ENCODE measurements at places on chromosomes 6 and 20.

- no peak for DNase-seq
These were observed 69.9 kb downstream of the MRPL14 start for GRCh38 chr6:44057238-44057930.

- DNase-seq = no peak
These were observed 253.6 kb upstream of the EXOC2 start for GRCh38 chr6:946546-946945.

- DNase-seq = no peak
These were observed 790.2 kb downstream of the DHX35 start for GRCh38 chr20:39752262-39752876.

DNA sequence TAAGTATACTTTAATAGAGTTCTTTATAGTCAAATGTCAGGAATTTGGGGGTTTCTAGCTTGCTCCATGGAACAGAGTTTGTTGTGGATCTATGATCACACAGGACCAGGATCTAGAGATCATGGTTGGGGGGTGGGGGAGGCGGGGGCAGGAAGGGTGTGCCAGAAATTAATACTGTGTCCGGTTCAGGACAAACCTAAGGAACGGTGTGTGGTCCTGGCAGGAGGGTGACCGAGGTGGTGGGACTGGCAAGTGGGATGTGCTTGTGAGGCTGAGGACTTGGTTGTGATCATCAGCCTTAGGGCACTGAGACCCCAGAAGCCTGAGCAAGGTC, 27.9 kb downstream of the GSTA3 start:
- no peak for DNase-seq

- no peak for DNase-seq
These were observed 85.3 kb downstream of the NKAIN2 start for GRCh38 chr6:123888771-123889513.

DNA sequence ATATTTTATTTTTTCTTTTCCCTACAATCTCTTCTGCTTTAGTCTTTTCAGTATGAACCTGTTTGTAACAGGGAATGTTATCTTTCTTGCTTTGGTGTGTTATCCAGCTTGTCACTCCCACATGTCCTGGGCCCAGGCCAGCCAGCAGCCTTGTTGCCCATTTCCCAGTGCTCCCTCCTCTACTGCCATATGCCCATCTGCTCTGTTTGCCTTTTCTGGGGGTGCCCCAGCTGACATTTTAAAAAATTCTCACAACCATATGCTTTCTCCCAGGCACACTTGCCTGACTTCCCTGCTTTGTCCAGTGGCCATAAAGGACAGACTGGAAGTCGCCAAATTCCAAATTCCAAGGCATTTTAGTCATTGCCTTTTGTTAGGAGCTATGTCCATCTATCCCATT, 23.6 kb upstream of the LMBRD1 start:
- no peak for DNase-seq

DNA sequence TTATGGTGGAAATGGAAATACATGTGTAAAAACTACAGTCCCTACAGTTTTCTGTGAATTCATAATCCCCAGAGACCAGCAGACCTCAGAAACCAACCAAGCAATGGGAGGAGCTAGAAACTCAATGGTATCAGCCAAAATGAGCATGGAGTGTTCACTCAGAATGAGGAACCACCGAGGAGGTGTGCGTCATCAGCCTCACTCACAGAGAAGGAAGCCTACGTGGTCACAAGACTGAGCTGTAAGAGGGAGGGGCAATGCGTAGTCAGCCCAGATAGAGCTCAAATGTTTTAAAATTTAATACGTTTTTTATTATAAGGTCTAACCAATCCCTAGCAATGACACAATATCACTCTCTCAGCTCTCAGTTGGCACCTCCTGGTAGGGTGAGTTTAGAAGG, 17.4 kb downstream of the MYLK4 start:
- DNase-seq = no peak

- no peak for DNase-seq
These were observed 6.0 kb downstream of the STMND1 start for GRCh38 chr6:17107863-17108262.

- DNase-seq = no peak
These were observed 217.1 kb upstream of the THEMIS start for GRCh38 chr6:128117916-128118315.

DNA sequence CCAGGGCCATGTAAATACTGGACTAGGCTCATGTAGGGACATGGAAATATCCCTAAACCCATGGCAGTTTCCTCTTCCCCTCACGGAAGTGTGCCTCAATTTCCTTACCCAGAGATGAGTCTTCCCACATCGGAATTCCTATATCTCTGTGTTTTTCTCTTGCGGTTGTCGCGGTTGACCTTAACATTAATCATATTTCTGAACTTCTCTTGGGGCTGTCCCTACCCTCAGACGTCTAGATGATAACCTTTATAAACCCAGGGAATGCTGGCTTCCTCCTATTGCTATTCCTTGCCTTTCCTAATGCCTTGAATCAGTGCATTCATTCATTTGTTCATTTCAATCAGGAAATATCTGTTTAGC, 160.1 kb downstream of the SASH1 start:
- no peak for DNase-seq

GRCh38 chr20:50726955-50727791, 4.2 kb upstream of the PARD6B start:
- no peak for DNase-seq

- no peak for DNase-seq
These were observed 41.7 kb downstream of the EZR start for GRCh38 chr6:158777510-158777909.

- DNase-seq = no peak
These were observed 6.8 kb downstream of the BNIP5 start for GRCh38 chr6:36329798-36330291.

- no peak for DNase-seq
These were observed 297.8 kb downstream of the GJA1 start for GRCh38 chr6:121733234-121733633.

DNA sequence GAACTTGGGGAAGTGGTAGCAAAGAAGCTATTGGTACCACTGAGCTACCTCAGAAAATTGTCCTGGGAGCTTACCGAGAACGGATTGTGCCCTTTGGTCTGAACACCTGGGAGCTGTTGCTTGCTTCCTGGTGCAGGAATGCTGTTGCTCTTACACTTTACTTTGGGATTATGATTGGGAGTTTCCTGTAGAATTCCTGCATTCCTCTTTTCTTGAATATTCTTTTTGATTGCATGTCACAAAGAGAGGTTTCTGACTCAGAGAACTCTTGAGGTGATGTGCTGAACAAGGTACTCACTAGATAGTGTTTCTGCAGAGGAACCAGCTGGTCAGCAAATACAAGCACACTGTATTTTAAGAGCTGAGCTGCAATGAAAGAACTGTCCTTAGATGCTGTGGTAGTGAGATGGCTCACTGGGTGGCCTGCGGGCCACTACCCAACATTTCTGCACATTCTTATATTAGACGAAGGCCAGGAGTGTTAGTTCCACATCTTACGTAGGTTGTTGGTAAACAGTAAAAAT, 35.0 kb downstream of the LRRC1 start:
- no peak for DNase-seq

DNA sequence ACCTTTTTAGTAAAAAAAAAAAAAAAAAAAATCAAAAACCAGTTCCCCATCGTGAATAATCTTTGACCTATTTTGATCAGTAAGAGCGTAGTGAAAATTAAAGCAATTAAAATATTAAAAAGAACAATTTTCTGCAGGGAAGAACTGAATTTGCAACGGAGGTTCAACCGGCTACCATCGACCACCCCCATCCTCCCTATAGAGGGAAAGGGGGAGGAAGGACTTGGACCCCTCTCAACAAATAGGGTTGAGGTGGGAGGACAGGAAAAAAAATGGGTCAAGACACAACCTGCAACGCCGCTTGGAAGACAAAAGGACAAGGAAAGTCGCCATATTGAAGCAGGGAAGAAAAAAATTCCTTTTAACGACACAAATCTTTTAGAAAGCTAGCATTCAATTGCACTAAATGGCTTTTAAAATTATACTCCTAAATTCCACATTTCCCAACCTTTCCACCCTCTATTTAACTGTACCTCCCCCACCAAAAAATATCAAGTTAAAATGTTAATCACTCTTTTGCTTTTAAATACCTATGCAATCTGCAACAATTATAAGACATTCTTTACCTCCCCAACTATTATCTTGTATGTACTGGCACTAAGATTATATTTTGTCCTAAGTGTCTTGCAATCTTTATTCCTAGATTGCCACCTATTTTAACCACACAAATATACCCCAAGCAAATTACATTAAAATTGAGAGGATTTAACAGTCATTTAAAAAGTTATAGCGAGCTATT, 1.7 kb downstream of the PPP1R10 start:
- DNase-seq = peak; percentile 48

DNA sequence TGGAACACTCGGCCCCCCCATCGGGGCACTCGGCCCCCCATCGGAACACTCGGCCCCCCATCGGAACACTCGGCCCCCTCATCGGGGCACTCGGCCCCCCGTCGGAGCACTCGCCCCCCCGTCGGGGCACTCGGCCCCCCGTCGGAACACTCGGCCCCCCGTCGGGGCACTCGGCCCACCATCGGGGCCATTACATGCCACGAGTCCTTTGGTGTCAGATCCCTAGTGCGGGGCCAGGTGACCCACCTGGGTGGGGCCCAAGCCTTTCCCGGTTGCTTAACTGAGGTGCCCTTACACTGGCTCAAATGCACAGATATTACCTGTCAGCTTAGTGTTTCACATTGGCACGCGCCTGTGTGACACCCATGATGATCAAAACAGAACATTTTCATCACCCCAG, 95.9 kb downstream of the TAF4 start:
- DNase-seq = no peak

DNA sequence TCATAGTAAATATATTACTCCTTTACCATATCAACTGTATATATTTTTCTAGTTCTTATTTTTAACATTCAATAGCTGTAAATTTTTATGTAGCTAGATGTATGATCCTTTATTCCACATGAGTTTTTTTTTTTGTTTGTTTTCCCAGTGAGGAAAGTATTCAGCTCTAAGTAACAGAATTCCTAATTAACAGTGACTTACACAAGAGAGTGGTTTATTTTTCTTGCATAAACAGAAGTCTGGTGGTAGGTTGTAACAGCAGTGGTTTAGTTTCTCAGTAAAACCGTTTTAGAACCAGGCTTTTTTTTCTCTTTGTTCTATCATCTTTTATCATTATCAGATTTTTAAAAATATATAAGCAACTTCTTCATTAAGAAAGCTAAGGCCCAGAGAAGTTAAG, 116.9 kb upstream of the FLRT3 start:
- no peak for DNase-seq

GRCh38 chr6:156961282-156961892, 184.2 kb downstream of the ARID1B start:
- no peak for DNase-seq

- no peak for DNase-seq
These were observed 51.5 kb downstream of the PREX1 start for GRCh38 chr20:48776306-48776705.

- DNase-seq = peak; percentile 98
These were observed at the start of gene DIDO1 for GRCh38 chr20:62926229-62927127. Gene DIDO1 (minus strand): TSS chr20:62926505.

DNA sequence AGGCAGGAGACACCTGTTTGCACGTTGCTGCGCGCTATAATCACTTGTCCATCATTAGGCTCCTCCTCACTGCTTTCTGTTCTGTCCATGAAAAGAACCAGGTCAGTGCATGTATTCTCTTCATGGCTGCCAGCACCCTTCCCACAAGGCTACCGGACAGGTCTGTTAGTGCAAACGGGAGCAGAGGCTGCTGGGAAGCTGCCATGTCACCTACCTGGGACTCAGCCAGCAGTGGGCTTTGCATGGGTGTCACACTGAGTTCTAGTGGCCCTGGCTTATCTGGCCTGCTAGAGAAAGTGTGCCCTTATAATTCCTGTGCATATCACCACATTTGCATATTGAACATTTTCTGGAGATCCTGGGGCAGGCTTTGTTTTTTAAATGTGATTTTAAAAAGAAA, 24.8 kb downstream of the LYRM2 start:
- no peak for DNase-seq

All from D341Med (cell line).